Muscle of leg (tissue), 16 donors: ENCODE measurements at places on chromosomes 7 and 10.

DNA sequence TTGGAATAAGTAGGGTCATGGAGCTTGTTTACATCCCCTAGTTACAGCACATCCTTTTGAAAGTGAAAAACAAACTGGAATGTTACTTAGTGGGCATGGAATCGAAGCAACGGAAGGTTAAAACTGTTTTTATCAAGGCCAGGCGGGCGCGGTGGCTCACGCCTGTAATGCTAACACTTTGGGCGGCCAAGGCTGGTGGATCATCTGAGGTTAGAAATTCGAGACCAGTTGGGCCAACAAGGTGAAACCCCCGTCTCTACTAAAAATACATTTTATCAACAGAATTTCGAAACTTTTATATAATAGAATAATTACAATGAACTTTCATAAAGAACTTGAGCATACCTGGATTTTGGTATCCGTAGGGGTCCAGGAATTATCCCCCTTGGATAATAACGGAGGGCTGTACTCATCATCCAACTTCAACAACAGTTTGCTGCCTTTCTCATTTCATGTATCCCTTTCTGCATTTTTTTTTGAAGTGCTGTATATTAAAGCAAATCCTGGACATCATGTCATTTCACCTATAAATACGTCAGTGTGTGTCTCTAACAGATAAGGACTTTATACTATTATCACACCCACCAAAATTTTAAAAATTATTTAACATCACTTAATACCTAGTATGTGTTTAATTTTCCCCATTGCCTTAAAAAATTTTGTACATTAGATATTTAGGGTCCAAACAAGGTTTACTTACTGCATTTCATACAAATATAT, 1.3 kb upstream of the TMED4 start:
- DNase-seq: no peak

DNA sequence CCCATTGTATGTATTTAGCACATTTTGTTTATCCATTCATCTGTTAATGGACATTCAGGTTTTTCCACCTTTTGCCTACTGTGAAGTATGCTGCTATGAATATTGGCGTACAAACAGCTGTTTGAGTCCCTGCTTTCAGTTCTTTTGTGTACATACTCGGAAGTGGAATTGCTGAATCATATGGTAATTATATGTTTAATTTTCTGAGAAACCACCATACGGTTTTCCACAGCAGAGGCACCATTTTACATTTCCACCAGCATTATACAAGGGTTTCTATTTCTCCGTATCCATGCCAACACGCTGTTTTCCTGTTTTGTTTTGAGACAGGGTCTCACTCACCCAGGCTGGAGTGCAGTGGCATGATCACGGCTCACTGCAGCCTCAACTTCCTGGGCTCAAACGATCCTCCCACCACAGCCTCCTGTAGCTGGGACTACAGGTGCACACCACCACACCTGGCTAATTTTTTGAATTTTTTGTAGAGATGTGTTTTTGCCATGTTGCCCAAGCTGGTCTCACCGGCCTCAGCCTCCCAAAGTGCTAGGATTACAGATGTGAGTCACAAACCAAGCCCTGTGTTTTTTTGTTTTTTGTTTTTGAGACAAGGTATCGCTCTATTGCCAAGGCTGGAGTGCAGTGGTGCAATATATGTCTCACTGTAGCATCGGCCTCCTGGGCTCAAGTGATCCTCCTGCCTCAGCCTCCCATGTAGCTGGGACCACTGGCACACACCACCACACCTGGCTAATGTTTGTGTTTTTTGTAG, 22.1 kb upstream of the FBXW4 start:
- DNase-seq: no peak

DNA sequence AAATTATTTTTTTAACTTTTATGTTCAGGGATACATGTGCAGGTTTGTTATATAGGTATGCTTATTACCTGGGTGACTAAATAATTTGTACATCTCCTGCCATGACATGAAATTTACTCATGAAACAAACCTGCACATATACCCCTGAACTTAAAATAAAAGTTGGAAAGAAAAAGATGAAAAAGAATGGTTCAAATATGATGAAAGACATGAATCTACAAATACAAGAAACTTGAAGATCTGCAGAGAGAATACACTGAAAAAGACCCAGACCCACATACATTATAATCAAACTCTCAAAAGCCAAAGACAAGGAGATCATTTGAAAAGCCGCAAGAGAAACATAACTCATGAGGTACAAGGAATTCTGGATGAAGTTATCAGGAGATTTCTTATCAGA, 70.2 kb downstream of the AKR1C4 start:
- DNase-seq: no peak

- no peak for DNase-seq
These were observed 36.2 kb downstream of the GNG11 start for GRCh38 chr7:93957767-93958166.

- no peak for DNase-seq
These were observed 551.1 kb downstream of the SORCS3 start for GRCh38 chr10:105192146-105192545.

GRCh38 chr10:63644418-63645142, 123.4 kb downstream of the REEP3 start:
- peak; percentile 24 for DNase-seq

DNA sequence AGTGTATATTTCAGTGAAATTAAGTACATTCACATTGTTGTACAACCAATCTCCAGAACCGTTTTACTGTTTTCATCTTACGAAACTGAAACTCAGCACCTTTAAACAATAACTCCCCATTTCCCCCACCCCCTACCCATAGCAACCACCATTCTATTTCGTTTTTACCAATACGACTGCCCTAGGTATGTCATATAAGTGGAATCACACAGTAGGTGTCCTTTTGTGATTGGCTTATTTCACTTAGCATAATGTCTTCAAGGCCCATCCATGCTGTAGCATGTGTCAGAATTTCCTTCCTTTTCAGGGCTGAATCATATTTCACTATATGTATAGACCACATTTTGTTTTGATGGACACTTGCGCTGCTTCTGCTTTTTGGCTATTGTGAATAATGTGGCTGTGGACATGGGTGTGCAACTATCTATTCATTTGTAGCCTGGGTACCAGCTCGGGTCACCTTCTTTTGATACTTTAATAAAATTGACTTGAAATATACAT, 34.3 kb upstream of the DLG5 start:
- no peak for DNase-seq

DNA sequence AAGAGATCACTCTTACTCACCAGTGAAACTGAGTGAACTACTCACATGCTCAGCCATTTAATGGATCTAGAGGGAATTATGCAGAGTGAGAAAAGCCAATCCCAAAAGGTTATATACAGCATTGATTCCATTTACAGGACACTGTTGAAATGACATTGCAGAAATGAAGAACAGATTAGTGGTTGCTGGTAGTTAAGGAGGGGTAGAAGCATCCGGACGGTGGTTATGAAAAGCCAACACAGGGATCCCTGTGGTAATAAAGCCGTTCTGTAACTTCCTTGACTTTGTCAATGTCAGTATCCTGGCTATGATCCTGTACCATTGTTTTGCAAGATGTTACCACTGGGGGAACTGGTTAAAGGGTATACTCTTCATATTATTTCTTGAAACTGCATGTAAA, 253.4 kb downstream of the USP6NL start:
- DNase-seq: no peak

DNA sequence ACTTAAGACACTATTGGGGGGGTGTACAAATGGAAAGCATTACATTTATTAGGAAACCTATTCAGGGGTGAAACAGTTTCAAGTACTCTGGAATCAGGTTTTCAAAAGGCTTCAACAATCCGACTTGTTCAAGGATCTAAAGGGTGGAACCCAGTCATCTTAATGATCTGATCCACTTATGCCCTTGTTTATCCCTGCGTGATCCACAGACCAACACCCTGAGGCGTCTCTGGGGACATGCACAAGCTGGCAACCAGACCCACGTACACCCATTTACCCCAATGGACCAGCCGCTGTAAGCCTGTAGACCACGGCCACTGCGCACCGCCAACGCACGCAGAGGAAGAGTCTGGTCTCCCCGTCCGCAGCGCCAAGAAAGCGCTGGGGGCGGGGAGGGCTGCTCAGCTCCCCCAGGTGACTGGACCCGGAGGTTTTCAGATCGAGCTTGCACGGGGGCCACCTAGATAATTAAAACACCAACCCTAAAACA, 13.4 kb downstream of the HNRNPF start:
- DNase-seq: peak; percentile 34

- peak; percentile 76 for DNase-seq
These were observed 2.1 kb upstream of the ADD3 start for GRCh38 chr10:110005719-110006118.

GRCh38 chr7:259751-260405, 30.1 kb upstream of the FOXL3 start:
- DNase-seq: no peak

- peak; percentile 19 for DNase-seq
These were observed 43.3 kb downstream of the SFTPD start for GRCh38 chr10:79905322-79906314.

DNA sequence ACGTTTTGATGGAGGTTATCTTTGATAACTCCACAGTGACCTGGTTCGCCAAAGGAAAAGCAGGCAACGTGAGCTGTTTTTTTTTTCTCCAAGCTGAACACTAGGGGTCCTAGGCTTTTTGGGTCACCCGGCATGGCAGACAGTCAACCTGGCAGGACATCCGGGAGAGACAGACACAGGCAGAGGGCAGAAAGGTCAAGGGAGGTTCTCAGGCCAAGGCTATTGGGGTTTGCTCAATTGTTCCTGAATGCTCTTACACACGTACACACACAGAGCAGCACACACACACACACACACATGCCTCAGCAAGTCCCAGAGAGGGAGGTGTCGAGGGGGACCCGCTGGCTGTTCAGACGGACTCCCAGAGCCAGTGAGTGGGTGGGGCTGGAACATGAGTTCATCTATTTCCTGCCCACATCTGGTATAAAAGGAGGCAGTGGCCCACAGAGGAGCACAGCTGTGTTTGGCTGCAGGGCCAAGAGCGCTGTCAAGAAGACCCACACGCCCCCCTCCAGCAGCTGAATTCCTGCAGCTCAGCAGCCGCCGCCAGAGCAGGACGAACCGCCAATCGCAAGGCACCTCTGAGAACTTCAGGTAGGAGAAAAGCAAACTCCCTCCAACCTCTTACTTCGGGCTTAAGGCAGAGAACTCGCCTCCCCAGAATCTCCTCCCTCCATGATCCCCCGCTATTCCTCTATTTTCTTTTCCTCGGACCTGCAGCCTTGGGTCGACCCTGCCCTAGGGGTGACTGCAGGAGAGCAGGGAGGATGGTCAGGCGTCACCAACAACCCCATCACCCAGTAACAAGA, at the start of gene SERPINE1:
Gene SERPINE1, plus strand, starts transcription at position 454 of the 809 bp plus-strand sequence. CDS start 1,290 bp downstream, outside the sequence.
- peak; percentile 98 for DNase-seq

DNA sequence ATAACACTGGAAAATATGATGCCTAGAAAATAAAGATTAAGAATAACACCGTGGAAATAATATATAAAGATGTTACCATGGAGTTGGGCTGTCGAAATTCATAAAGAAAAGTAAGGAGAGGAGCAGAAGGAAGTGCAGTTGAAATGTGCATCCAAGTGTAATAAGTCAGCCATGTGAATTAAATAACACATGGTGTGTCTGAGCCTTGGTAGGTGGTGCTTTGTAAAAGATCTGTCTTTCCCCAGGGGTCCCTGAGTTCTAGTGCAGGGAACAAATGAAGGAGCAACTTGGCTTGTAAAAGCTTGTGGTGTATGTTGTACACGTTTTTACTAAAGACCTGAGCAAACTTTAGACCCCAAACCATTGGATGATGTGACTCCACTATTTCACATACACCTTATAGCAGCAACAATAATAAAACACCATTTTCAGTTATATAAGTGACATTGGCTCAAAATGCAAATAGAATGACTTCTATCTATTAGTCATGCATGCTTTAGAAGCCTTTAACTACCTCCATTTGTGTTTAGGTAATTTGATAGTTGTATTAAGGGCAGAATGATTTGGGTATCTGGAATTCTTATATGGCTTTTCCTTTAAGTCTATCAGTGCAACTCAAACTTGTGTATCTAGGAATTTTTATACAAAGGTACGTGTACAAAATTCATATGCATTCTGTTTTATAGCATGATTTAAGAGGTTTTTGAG, 11.3 kb downstream of the STARD3NL start:
- DNase-seq: no peak

- DNase-seq: no peak
These were observed 34.4 kb downstream of the ZNF783 start for GRCh38 chr7:149296368-149296767.

DNA sequence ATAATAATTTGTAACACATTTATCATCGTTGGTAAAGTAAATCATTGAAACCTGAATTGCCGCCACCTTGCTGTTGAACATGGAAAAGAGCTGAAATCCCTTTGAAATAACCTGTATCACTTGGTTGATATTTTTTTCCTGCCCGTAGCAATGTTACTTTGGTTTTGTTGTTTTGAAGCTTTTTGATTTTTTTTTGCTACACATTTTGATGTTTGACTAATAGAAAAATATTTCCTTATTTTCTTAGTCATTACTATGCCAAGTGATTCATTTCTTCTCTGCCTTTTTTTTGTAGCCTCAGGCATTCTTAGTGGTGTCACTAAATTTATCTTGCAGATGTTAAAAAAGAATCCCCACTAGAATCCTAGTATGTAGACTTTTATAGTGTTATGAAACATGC, 235.1 kb upstream of the MEOX2 start:
- no peak for DNase-seq

DNA sequence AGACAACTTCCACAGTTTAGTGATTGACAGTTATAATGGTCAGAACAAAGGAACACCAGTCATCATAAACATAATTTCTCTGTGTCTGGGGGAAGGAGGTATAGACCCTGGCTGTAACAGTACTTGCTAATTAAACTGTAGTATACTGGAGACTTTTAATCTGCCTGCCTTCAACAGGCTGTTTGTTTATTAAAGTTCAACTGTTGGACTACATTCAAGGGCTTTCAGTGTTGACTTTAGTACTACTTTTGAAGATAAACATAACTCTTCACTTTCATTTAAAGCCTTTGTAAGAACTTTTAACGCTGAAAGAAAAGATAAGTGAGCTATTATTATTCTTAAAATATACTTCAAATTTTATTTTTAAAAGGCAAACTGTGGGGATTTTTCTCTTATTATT, 15.5 kb upstream of the PTTG1IP2 start:
- no peak for DNase-seq

GRCh38 chr7:78052112-78052511, 253.5 kb downstream of the PHTF2 start:
- no peak for DNase-seq

GRCh38 chr10:10758306-10758705, 259.4 kb upstream of the CELF2 start:
- DNase-seq: peak; percentile 66

GRCh38 chr7:150400008-150400787, 21.1 kb downstream of the ZNF775 start:
- no peak for DNase-seq

- no peak for DNase-seq
These were observed 77.3 kb upstream of the IL6 start for GRCh38 chr7:22649686-22650085.

DNA sequence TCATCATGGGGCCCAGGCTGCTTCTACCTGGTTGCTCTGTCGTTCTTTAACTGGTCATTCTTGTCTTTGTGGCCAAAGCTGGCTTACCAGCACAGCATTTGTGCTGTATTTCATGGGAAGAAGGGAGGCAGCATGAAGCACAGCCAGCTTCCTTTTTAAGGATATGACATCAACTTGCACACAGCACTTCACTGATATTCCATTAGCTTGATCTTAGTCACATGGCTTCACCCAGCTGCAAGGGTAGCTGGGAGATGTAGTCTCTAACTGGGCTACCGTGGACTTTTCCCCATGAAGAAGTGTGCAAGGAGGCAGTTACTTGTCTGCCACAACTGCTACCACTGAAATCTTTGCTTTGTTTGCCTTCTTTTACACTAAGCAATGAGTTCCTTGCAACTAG, 525.2 kb downstream of the LRMDA start:
- DNase-seq: no peak

GRCh38 chr10:104923501-104923900, 282.4 kb downstream of the SORCS3 start:
- no peak for DNase-seq
